ENCODE measurements at places on chromosomes 16 and 17.

- no peak overlapping the region for H3K4me3 ChIP-seq
- peak; percentile 19 for DNase-seq
- H3K4me1 ChIP-seq, result peaks cover 8% of the 10 kb centered on the region
- H3K36me3 ChIP-seq, result peaks cover 12% of the 10 kb centered on the region
- H3K27ac ChIP-seq, result no peak overlapping the region
Observed at GRCh38 chr17:81998212-81998611, 20.8 kb downstream of the ASPSCR1 start.

DNA sequence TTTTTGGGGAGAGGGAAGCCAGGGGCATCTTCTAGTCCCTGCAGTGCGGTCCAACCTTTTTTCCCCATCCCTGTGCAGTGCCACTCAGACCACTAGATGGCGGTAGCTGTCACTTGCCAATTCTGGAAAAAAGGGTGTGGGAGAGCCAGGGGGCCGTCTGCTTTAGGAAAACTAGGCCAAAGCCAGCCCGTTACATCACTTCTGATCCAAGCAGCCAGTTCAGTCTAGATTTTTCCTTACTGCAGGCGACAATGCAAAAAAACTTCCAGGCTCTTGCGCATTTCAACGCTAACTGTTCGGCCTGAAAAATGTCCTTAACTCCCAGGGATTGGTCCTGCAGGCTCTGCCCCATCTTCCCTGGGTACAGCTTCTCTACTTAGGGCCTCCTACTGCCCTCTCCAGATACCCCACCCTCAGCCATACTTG, 69.2 kb upstream of the CES5A start:
- DNase-seq, result peak; percentile 92
- H3K27ac ChIP-seq, result no peak overlapping the region
- no peaks in the 10 kb centered on the region for H3K27me3 ChIP-seq
- H3K36me3 ChIP-seq, result no peaks in the 10 kb centered on the region
- H3K4me3 ChIP-seq, result no peak overlapping the region
- H3K4me1 ChIP-seq, result peaks cover 11% of the 10 kb centered on the region

DNA sequence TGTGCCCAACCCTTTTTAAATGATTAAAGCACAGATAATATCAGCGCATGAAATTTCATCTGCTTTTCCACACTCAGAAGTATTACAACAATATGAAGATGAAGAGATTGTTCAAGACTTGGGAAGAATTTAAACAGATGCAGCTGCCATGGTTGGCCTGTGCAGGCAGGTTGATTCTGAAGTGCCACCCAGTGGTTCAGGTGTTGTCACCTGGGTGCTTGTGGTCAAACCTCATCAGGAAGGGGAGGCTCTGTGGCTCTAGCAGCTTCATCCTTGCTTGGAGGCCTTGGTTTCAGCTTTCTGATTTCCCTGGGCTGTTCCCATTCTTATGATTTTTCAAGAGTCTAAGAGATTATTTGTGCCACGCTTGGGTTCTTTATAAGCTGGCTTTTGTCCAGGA, 22.2 kb upstream of the CLEC18C start:
- H3K4me3 ChIP-seq, result no peak overlapping the region
- no peaks in the 10 kb centered on the region for H3K27me3 ChIP-seq
- H3K36me3 ChIP-seq, result peaks cover 23% of the 10 kb centered on the region
- H3K27ac ChIP-seq, result no peak overlapping the region
- H3K4me1 ChIP-seq, result no peaks in the 10 kb centered on the region
- no peak for DNase-seq

DNA sequence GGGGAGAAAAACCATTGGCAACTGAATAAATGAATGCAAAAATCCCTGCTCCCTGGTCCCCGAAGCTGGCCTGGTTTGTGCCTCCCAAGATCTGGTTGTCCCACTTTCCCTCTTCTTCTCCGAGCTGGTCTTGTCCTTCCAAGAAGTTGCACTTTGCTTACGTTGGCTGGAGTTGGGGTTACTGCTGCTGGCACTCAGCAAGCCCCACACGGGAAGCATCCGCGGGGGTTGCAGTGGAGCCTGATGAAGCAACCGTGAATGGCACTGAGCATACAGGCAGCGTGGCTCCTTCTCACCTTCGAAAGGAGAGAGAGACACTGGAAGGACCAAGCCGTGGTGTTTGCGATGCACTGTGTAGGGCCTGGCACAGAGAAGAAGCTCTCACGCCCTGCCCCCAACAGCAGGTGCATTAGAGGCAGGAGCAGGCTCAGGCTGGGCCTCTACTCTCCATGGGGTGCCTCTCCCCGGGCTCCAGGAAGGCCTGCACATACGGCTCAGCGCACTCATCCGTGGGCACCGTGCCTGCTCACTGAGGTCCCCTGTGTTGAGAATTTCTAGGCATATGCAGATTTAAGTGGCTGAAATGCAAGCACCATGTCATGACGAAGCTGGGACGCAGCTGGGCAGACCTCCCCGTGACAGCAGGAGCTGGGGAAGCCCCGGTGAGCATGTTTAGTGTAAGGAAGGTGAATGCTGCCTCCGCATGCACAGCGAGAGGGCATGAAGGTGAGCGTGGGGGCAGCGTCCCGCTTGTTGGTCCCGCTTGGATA, 12.1 kb downstream of the CA5A start:
- DNase-seq, result no peak
- H3K27me3 ChIP-seq, result no peaks in the 10 kb centered on the region
- H3K4me1 ChIP-seq, result no peaks in the 10 kb centered on the region

GRCh38 chr17:28493460-28493859, 12.7 kb upstream of the FOXN1 start:
- peaks cover 5% of the 10 kb centered on the region for H3K4me1 ChIP-seq
- no peak overlapping the region for H3K4me3 ChIP-seq
- no peak overlapping the region for H3K27ac ChIP-seq
- H3K36me3 ChIP-seq, result no peaks in the 10 kb centered on the region

DNA sequence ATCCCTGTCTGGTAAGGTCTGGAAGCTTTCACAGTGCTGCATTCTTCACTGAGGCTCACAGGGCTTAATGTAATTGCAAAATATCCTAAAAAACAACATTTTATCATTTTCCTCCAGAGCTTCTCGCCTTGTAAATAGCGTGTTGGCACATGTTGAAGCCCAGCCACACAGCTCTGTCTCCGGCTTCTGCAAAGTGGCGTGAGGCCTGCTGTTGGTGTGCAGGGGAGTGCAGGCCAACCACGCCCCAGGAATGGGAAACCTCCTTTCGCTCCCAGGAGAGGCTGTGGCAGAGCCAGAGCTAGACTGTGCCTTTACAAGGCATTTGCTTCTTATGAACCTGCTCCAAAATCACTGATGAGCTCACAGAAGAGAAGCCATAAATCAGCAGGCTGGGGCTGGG, 248.2 kb upstream of the MAF start:
- no peaks in the 10 kb centered on the region for H3K36me3 ChIP-seq
- H3K4me1 ChIP-seq, result no peaks in the 10 kb centered on the region
- no peak overlapping the region for H3K27ac ChIP-seq
- no peaks in the 10 kb centered on the region for H3K27me3 ChIP-seq

- no peak overlapping the region for H3K4me3 ChIP-seq
- peaks cover 2% of the 10 kb centered on the region for H3K4me1 ChIP-seq
- H3K27me3 ChIP-seq, result no peaks in the 10 kb centered on the region
- no peak overlapping the region for H3K27ac ChIP-seq
- no peak for DNase-seq
Observed at GRCh38 chr17:81251709-81252301, 12.7 kb downstream of the NDUFAF8 start.

DNA sequence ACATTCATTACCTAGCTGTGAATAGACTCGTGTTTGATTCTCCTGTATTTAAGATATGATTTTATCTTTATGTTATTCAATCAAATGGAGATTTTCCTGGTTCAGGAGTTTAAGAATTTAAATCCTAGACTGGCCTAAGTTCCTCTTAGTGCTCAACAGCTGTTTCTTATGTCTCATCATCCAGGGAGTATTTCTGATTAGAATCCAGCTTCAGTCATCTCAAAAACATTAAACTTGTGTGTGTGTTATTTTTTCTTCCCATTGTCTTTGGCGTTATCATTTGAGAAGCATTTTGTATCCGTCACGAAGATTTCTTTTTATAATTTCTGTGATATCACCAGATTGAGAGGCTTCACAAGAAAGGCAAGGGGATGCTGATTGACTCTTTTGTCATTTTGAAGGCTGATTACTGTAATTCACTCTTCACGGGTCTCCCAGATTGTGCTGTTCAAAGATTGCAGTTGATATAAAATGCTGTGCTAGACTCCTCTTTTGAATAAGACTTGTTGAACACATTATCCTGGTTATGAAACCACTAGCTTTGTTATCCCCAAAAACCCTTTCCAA, 204.8 kb downstream of the CDH8 start:
- no peak overlapping the region for H3K4me3 ChIP-seq
- H3K27me3 ChIP-seq, result no peaks in the 10 kb centered on the region
- H3K27ac ChIP-seq, result no peak overlapping the region

DNA sequence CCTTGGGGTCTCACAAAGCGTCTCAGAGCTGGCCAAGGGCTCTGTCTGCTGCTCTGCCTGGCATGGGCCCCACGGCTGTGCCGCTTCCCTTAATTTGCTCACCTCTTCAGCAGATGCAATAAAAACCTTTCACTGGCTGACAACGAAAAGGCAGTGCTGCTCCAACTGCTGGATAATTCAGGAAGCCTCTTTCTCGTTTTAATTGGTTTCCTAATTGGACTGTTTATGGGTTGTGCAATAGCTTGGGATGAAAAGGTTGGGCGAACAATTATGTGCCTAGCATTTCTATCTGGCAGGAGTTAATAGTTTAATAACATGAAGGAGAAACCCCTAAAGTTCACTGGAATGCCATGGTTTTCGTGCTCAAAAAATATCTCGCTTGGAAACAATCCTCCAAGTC, 234.1 kb upstream of the IRX5 start:
- H3K36me3 ChIP-seq, result no peaks in the 10 kb centered on the region
- H3K27ac ChIP-seq, result no peak overlapping the region
- no peaks in the 10 kb centered on the region for H3K4me1 ChIP-seq
- H3K27me3 ChIP-seq, result no peaks in the 10 kb centered on the region
- DNase-seq, result no peak
- H3K4me3 ChIP-seq, result no peak overlapping the region

DNA sequence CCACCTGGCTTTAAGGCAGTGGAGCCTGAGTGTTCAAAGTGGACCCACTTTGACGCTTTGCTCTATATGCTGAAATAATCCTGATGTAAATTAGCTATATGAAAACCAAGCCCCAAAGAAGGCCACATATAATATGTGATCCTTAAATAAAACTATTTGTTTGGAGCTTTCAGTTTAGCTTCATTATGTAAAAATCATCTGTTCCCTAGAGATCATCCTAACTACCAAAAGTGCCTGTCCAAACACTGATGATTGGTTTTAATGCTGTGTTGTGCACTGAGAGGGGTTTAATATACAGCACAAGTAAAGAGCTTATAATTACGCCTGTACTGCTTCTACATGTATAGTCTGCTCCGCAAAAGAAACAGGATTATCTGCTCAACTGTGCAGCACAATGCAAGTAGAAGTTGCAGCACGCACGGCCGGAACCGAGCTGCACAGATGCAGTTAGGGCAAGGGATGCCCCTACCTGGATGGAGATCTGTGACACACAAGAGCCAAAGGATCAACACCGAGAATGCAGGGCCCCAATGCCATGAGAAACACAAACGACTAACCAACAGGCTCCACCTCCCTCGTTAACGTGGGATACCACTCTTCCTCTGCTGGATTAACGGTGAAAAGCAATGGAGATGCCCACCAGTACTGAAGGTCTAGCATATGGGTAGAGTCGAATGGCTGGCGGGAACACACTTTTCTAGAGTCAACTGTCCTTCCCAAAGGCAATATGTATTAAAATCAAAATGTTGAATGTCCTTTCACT, 20.5 kb downstream of the USP7 start:
- H3K4me3 ChIP-seq, result no peak overlapping the region
- H3K27ac ChIP-seq, result no peak overlapping the region
- no peak for DNase-seq

GRCh38 chr17:54968988-54969332, 395 bp downstream of the STXBP4 start:
- peaks cover 4% of the 10 kb centered on the region for H3K4me1 ChIP-seq
- no peak for DNase-seq
- H3K27ac ChIP-seq, result peak overlapping the region; percentile 21
- no peaks in the 10 kb centered on the region for H3K36me3 ChIP-seq
- peak overlapping the region; percentile 93 for H3K4me3 ChIP-seq

GRCh38 chr17:65618516-65618915, 57.1 kb upstream of the AXIN2 start:
- no peak overlapping the region for H3K27ac ChIP-seq
- no peak overlapping the region for H3K4me3 ChIP-seq
- H3K4me1 ChIP-seq, result no peaks in the 10 kb centered on the region
- no peak for DNase-seq
- no peaks in the 10 kb centered on the region for H3K27me3 ChIP-seq
- no peaks in the 10 kb centered on the region for H3K36me3 ChIP-seq

DNA sequence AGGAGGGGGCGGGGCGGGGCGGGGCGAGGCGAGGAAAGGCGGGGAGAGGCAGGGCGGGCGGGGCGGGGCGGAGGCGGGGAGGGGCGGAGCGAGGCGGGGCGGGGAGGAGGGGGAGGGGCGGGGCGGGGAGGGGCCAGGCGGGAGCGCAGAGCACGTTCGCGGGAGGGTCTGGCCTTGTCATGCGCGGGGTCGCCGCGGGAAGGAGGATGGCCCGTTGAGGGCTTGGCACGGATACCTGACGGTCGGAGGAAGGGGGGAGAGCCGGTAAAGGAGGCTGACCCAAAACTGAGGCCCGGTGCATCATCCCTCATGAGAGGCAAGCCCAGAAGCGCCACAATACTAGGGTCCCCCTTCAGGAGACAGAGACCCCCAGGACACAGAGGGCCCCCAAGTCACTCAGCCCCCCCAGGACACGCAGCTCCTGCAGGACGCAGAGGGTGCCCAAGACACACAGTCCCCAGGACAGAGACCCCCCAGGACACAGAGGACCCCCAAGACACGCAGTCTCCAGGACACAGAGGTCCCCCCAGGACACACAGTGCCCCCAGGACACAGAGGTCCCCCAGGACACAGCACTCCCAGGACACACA, 593 bp upstream of the WDR45B start:
- H3K27ac ChIP-seq, result no peak overlapping the region
- no peaks in the 10 kb centered on the region for H3K4me1 ChIP-seq
- DNase-seq, result no peak
- peaks cover 3% of the 10 kb centered on the region for H3K36me3 ChIP-seq
- H3K27me3 ChIP-seq, result no peaks in the 10 kb centered on the region

DNA sequence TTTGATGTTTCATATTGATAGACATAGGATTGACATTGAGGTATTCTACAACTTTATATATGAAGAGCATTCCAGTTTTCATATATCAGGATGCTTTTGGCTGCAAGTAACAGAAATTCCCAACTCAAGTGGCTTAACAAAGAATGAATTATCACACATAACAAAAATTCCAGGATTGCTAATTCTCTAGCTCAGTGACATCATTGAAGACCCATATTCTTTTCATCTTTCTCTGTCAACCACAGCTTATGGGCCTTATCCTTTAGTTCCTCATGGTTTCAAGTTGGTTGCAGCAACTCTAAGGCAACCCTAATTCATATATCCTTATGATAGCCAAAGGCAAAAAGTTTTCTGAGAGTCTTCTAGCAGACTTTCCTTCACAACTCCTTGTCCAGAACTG, 91.5 kb upstream of the HAS3 start:
- no peaks in the 10 kb centered on the region for H3K27me3 ChIP-seq
- peaks cover 4% of the 10 kb centered on the region for H3K4me1 ChIP-seq
- no peaks in the 10 kb centered on the region for H3K36me3 ChIP-seq
- no peak for DNase-seq

Data from trophoblast cell (in vitro differentiated cells and primary cell).